GM04503 (cell line): ENCODE measurements at places on chromosomes 1 and 21.
A peak's percentile ranks its signal among the peaks of the same experiment; 100 is the strongest.

DNA sequence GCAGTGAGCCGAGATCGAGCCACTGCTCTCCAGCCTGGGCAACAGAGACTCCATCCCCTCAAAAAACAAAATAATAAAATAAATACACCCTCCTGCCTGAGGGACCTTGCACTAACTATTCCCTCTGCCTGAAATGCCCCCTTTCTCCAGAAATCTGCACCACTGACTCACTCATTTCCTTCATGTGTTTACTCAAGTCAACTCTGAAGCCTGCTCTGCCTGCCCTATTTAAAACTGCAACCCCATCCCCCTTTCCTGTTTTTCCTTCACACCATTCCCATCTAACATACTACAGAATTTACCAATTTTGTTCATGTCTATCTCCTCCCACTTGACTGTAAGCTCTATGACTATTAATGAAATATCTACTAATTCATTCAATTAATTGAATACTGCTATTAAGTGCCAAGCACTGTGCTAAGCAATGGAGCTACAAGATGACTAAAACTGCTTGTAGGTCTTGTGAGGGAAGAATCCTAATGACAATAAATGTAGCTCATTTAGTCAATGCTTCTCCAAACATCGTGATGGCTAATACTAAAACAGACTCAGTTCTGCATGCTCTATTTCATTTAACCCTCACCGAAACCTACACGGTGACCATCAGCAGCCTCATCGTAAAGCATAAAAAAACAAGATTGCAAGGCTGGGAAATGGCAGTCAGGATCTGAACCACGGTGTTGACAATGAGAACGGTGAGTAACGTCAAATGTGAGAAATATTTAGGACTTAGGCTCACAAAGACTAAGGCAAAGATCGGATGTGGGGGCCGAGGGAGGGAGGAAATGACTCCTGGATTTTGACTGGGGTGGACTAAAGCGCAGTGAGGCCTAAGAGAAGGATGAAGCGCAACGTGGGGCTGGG, 749 bp upstream of the TMEM39B start:
- no peak for DNase-seq

- no peak for DNase-seq
These were observed 18.4 kb downstream of the CCT3 start for GRCh38 chr1:156319664-156320063.

GRCh38 chr1:204569478-204569877, 53.3 kb downstream of the MDM4 start:
- no peak for DNase-seq

DNA sequence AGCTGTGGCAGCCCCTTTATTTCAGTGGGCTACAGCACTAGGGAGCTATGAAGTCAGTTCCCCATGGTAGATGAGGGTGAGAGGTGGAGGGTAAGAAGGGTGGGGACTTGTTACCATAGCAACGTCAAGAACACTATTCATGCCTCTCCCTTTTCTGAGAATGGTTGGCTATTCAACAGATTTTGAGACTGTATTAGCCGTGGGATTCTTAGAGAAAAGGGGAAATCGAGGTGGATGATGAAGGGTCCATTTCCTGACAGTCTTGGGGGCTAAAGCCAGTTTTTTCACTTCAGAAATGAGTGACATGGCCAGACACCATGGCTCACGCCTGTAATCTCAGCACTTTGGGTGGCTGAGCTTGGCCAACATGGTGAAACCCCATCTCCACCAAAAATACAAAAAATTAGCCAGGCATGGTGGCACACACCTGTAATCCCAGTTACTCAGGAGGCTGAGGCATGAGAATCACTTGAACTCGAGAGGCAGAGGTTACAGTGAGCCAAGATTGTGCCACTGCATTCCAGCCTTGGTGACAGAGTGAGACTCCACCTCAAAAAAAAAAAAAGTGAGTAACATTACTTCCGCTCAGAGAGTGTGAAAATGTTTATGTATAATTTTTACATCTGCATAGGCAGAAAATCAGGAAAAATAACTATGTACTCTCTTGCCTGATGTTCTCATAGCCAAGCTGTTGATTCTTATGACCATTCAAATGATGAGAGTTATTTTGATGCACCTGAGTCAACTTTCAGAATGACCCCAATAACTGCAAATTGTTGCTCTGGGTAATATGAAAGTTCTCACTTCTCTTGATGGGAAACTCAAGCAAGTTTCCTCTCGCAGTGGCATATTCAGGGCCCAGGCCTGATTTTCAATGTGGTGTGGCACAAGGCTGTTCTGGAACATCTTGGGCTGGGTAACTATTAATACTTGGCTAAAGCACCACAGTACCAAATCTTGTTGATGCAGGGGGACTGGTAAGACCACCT, 23.2 kb upstream of the RGSL1 start:
- DNase-seq: no peak

- no peak for DNase-seq
These were observed 21.7 kb upstream of the C1orf174 start for GRCh38 chr1:3921765-3922164.

- DNase-seq: no peak
These were observed 193.8 kb upstream of the EDN2 start for GRCh38 chr1:41678111-41678878.

- no peak for DNase-seq
These were observed 921 bp upstream of the ASCL5 start for GRCh38 chr1:201127755-201128455.

GRCh38 chr21:42807938-42808613, 71.3 kb downstream of the WDR4 start:
- DNase-seq: no peak

DNA sequence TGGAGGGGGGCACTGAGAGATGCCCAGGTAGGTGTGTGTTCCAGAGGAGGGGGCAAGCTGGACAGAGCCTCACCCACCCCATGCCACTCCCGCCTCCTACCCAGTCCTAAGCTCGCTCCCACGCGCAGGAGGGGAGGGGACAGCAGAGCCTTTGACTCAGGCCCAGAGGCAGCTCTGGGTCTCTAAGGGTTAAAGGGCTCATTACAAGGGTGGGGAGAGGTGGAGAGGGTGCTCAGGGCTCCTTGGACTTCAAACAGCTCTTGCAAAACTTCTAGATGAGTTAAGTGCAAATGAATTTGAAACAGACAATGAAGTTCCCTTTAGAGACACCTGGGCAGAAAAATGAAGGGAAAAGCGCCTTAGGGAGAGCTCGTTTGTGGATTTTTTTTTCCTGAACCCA, 104.2 kb upstream of the CASZ1 start:
- DNase-seq: no peak

DNA sequence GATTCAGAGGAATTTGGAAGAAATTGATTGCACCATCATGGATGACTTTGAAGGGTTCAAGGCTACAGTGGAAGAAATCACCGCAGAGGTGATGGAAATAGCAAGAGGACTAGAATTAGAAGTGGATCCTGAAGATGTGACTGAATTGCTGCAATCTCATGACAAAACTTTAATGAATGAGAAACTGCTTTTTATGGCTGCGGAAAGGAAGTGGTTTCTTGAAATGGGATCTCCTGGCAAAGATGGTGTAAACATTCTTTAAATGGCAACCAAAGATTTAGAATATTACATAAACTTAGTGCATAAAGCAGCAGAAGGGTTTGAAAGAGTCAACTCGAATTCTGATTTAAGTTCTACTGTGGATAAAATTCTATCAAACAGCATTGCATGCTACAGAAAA, 698.6 kb downstream of the PLA2G4A start:
- DNase-seq: no peak

DNA sequence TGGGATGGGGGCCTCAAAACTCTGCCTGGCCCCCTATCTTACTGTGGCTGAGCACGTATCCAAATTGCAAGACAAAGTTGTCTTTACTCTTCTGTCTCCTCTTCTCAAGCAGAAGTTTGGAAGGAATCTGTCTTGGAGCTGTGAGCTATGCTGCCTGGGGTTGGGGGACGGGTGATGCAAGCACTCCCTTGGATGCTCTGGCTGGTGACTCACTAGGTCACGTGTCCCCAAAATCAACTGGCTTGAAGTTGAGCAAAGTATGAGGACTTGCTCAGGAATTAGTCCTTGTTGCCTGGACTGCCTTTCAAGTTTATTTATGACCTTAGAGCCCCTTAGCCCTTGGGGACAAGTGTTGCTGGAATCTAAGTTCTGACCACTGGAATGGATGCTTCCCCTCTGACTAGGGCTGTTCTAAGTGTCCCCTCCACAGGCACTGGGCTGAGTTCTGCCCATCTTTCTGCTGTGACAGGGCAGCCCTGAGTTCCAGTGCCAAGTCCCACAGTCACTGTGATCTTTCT, 269.5 kb downstream of the HHAT start:
- DNase-seq: peak; percentile 95

GRCh38 chr1:3566003-3566885, 45.1 kb downstream of the MEGF6 start:
- no peak for DNase-seq

GRCh38 chr1:201191653-201192260, 1.1 kb downstream of the IGFN1 start:
- DNase-seq: peak; percentile 61

- no peak for DNase-seq
These were observed 11.7 kb downstream of the SLC35E2B start for GRCh38 chr1:1680912-1681273.

DNA sequence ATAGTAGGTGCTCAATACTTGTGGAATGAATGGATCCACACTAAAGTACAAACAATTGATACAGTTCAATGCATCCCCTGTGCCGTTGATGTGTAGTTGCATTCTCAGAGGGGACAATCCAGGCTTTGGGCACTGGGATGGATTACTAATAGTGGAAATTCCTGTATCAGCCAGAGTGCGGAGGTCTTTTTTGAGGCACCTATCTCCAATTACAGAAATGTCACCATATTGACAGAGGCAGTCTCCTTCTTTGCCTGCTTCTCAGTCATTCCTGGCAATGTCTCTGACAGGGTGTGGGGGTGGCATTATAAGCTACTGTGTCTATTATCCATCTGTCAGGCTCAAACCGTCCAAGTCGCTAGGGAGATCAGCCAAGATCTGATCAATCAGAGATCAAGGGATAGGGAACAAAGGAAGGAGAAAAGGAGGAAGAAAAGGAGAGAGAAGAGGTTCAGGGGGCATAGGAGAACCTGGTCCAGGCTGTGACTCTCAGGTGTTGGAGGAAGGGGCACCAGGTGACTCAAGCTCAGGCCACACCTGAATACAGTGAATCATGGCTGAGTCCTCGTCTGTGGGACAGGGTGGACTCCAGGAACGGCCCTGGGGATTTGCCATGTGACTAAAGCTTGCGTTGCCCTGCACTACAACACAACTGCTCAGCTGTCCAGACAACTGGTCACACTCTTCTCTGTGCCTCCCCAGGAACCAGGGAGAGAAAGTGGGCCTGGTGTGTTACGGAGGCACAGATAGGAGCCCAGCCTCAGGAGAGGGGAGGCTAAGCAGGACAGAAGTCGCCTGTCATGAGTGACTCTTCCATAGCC, 3.4 kb upstream of the LAMB3 start:
- DNase-seq: no peak

DNA sequence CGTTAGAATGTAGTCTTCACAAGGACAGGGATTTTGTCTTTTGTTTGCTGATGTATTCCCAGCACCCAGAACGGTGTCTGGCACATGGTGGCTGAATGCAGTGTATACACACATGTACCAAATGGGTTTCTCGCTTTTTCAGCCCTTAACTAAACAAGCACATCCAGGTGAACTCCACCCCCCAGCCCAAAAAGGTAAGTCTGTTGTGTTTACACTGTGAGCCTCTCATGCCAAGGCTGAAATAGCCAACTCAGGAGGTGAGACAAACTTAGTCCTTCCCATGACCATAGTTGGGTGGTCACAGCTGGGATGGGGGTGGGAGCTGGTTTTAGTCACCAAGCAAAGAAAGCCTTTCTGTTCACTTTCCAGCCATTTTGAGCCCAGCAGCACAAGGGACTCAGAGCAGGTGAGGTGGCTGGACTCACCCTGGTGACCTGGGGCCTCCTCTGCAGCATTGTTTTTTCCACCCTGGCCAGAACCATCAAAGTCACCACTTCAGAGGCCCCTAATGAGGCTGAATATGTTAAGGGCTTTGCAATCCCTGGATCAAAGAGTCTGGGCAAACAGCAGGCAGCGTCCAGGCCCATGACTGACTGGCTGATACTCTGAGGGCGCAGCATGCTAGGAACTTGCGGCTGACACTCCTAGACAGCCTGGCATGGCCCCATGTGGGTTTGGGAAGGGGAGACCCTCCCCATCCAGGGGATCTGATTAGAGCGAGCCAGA, 8.7 kb downstream of the TENT5B start:
- no peak for DNase-seq

DNA sequence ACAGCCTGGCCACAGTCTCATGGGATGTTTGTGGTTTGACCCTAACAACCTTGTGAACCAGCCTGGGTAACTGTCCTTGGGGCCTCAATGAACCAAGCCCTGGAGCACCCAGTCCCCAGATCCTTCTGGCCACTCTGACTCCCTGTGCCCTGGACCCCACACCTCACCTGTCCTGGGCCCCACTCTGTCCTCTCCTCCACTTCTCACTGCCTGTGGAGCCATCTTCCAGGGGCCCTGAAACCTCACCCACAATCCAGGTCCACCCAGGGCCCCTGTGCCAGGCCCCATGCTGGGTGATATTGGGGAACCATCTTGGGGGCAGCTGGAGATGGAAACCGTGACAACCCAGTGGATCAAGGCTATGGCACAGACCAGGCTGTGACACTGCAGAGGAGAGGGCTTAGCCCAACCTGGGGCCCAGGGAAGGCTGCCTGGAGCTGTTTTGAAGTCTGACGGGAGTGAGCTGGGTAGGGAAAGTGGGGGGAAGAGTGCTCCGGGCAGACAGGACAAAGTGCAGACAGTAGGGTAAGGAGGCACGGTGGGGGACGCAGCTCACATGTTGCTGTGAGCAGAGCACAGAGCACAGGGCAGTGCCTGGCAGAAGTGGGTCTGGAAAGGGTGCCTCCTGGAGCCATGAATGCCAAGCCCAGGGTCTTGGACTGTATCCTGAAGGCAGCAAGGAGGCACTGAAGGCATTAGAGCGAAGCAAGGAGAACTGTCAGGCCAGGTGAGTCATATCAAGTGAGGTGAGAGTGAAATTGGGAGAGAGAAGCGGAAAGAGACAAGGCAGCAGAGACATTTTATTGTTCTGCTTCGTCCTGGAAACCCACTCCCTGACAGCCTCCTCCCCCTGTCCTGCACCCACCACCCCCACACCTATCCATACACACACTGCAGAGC, 12.1 kb upstream of the LRP8 start:
- no peak for DNase-seq

DNA sequence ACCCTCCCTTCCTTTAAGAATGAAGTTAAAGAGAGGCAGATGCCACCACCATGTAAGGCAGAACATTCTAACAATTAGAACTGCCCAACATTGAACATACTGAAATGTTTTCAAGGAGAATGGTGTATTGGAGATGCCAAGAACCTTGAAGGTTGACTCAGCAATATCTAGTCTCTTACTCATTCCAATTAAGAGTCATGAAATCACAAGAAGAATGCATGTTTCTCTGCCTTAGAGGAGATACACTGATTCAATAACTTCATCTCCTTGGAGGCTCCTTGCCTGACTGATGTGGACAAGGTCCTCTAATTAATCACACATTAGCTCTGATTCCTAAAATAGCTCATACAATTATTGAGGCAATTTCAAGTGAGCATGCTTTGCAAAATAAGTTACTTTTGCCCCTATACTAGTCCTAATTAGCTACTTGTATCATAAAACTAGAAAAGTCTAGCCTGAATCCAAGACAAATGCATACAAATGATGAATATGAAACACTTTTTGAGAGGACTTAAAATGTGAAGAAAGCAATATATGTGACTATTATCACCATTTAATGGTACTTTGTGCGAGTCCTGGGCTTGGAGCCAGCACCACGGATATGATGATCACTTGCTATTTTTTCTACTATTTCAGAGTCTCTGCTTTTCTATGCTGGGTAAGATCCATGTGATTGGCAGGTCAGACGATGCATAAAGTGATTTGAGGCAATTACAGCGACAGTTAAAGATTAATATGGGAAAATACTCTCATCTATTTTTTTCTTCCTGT, 114.5 kb downstream of the DSCAM start:
- no peak for DNase-seq
